ENCODE measurements at places on chromosomes 1 and 21.

DNA sequence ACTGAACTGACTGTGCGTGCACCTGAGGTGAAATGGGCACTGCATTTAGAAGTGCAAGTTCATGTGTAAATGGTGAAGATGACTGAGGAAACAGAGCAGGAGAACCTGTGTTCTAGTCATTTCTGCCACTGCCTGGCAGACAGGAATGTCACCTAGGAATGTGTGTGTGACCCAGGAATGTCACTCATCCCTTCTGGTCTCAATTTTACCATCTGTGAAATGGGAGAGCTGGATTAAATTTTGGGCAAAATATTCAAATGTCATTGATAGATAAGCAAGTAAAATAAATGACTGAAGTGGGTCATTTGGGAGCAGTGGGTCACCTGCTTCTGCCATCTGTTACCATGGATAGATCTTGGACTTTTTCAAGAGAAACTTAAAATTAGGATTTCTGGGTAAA, 42.2 kb downstream of the SLC35F3 start:
- DNase-seq, result no peak

GRCh38 chr1:23908453-23909341, 4.5 kb downstream of the CNR2 start:
- DNase-seq, result no peak

DNA sequence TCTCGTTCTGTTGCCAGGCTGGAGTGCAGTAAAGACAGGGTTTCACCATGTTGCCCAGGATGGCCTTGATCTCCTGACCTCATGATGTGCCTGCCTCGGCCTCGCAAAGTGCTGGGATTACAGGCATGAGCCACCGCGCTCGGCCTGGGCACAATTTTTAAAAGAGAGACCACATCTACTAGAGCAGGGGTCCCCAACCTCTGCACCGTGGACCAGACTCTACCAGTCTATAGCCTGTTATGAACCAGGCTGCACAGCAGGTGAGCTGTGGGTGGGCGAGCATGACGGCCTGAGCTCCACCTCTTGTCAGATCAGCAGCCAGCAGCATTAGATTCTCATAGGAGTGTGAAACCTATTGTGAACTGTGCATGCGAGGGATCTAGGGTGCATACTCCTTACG, 20.8 kb downstream of the TNNT2 start:
- no peak for DNase-seq

DNA sequence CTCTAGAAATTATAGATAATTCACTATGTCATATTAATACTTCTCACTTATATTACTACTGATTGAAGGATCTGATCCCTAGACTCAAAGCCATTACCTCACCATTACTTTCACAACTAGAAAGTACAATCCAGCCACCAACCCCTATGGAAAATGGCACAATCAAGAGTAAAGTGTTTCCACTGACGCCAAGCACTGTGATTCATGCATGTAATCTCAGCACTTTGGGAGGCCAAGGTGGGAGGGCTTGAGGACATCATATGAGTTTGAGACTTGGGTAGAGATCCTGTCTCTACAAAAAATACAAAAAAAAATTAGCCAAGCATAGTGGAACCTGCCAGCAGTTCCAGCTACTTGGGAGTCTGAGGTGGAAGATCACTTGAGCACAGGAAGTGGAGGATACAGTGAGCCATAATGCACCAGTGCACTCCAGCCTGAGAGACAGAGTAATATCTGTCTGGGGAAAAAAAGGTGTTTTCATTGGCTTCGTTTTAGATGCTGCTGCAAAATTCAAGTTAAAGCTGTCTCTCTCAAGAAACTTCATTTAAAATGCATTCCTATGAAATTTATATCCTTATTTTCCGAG, 126.5 kb downstream of the AKT3 start:
- DNase-seq, result no peak

- DNase-seq, result no peak
Measured at GRCh38 chr1:65469889-65470340, 49.4 kb downstream of the LEPR start.

GRCh38 chr1:27891196-27891889, 19.0 kb downstream of the THEMIS2 start:
- DNase-seq, result no peak

All from SW480 (cell line).